Activated CD4-positive, alpha-beta T cell treated with anti-CD3 and anti-CD28 coated beads for 36 hours (primary cell): ENCODE measurements at places on chromosomes 7 and 10. TPM values are rescaled to one million over a fixed set of nuclear protein-coding genes. Genes with fewer than 3 reads are reported as not detected.

The TECPR1 gene
- 21.8 TPM for total RNA-seq

DNA sequence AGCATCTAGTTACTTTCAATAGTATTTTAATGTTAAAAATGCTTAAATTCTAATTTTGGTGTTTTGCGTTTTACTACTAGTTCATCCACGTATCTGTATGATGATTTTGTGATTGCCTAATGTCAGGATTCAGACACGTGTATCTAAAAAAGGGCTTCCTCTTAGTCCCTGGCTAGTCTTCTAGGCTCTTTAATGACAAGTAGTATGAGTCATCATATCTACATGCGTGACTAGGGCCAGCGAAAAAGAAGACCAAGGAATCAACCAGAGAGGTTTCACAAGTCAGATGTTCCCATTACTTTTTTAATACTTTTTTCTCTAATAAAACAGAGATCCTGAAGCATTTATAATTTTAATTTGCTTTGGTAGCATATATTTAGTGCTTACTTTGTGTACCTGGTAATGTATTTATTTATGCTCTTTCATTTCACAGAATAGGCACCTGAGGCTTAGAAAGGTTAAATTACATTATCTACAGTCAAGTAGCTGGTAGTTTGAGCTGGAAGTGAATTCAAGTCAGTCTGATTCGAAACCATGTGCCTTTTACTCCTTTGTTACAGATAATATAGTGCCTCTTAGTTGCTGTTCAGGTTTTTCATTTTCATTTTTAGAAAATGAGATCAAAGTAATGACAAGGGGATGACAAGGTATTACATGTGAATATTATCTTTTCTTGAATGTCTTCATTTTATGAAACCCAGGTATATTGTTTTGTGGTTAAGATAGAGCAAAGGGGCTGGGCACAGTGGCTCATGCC, 140.3 kb downstream of the FOXP2 start:
- DNase-seq = no peak

DNA sequence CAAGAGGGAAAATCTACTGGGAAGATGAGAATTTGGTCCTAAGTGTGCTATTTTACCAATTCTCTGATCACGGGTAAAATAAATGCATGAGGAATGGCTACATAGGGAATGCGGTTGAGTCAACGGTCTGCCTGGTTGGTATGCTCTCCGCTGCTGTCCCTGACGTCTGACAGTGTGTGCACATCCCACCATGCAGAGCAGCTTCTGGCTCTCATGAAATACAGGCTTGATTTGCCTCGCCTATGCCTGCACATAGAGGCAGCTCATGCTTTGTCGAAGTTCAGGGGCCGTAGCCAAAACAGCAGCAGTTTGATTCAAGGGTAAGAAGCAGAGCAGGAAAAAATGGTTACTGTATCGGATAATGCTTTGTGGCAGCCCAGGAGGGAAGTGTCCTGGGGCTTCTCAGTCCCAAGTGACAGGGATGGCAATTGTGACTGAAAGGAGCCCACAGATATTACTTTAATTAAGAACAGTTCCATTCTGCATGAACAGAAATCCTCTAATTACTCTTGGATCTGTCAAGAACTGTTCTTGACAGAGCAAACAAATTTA, 268.4 kb upstream of the SLC26A5 start:
- no peak for DNase-seq

DNA sequence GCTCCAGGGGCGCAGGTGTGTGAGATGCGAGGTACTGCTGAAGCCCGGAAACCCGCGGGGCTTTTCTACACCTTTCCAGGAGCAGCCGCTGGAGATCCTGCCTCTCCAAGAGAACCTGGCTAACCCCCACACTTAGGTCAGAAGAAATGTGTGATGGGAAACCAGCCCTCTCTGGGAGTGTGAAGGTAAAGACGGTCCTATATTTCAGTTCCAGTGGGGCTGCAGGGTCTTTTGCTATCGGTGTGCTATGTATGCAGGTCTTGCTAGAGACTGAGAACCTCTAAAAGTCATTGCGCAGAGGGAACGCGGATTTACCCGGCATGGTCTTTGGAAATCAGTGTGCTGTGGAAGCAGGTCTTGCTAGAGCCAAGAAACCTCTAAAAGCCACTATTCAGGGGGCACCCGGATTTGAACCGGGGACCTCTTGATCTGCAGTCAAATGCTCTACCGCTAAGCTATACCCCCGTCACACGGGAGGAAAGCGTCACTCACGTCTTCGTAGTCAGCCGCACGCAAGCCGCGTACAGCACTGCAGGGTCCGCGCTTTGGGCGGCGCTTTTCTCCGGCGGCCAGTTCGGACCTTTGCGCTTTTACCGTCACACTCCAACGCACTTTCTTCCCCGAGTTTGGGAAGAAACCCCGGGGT, 46.0 kb downstream of the ZNF777 start:
- peak; percentile 67 for DNase-seq

GRCh38 chr7:12524794-12525386, 45.6 kb upstream of the SCIN start:
- DNase-seq = no peak

DNA sequence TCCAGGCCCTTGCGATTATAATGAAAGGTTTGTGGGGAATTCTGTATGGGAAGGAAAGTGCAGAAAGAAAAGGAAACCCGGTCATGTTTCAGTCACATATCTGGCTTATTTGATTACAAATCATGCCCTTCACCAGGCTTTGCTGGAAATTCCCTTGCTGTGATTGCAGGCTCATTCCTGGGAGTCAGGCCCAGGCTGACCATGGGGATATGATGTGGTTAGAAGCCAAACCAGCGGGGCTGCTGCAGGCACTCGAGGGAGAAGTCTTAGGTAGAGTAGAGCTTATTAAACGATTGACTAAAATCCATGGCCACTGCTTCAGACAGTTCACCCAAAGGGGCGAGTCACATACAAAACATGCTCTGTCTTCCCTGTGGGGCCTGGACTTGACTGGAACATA, 16.2 kb downstream of the PKD1L1 start:
- no peak for DNase-seq

The EPHB4 gene
- 4.1 TPM for total RNA-seq

DNA sequence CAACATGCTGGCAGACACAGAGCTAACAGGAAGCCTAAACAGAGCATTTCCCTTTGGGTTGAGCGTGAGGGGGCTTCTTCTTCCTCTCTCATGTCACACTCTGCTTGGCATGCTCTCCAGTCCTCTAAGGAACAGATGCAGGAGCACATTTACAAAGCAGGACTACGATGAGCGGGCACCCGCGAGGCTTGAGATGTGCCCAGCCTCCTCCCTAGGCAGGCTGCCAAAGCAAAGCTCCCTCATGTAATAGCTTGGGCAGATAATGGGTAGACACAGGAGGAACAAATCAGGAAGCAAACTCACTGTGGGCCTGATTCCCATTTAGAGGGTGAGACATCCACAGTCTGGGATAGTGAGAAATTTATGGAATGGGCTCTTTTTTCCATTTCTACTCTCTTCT, 519.1 kb downstream of the NRG3 start:
- DNase-seq = no peak

GRCh38 chr10:101241840-101242707, 12.8 kb upstream of the LBX1 start:
- no peak for DNase-seq

DNA sequence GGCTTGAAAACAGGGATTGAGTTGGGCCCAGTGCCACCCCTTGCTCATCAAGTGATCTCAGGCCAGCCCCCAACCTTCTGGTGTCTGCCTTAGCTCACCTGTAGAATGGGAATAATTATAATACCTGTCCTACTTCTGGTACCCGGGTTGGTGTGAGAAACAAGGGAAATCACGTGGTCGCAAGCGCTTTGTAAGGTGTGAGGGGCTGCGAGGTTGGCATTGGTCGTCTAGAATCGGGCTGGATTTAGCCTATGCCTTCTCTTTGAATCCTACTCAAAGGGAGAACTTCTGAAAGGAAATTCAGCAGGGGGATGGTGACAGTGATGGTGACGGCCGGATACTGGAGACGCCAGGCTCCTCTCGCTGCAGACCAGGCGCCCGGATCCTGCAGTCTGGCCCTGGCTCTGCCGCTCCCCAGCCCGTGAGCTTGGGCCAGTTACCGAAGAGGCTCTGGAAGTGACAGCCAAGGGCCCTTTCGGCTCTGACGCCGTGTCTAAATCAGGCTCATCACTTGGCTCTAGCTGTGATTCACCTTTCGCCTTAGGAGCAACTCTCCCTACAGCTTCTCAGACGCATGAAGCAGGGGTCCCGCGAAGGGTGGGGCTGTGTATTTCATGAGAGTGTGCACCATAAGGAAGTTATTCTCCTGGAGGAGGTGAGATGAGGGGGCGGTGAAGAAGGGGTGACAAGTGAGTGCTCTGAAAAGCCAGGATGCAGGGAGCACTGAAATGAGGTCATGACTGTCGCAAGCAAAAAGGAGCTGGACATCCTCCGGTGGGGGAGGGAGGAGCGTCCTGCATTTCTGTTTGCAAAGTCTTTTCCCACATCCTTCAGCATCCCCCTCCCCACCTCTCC, 4.0 kb upstream of the CREB5 start:
- DNase-seq = peak; percentile 22

The ASB10 gene
- total RNA-seq = not detected
